Right ventricle myocardium inferior (tissue), 1 donor: ENCODE measurements at places on chromosomes 5 and 9. TPM values are rescaled to one million over a fixed set of nuclear protein-coding genes. Genes with fewer than 3 reads are reported as not detected.

DNA sequence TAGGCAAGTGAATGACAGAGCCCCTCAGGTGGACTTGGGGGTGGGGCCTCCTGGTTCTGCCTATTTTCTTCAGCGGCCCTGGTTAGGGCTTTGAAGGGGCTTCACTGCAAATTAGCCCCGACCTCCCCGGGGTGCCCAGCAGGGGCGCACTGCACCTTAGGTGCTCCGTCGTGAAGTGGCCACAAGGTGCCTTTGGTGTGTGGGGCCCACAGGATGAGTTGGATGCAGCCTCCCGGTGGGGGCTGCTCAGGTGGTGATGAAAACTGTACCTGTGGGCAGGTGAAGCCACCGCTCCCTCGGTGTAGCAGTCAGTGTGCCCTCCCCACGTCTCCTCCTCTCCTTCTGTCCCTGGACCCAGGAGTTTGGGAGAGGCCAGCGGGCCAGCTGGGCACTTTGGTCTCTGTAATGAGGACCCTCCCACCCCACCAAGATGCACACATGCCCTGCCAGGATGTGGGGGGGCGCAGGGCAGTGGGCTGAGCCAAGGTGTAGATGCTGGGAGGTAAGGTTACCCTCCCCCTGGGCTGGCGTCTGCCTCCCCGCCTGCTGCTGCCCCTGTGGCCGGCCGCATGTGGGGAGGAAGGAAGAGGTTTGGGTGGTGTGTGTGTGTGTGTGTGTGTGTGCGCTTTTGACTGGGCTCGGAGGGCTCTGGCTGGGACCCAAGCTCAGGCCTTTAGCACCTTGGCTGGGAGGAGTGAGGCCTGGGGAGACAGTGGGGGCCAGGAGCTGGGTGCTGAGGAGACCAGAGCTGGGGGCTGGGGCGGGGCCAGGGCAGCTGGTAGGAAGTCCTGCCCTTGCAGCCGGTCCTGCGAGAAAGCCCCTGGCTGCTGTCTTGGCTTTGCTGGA, 55.6 kb downstream of the RXRA start:
- DNase-seq: peak; percentile 87

GRCh38 chr5:170854566-170854965, 7.3 kb upstream of the RANBP17 start:
- no peak for DNase-seq

- DNase-seq: no peak
Observed at GRCh38 chr5:168881427-168882149, 302.4 kb upstream of the PANK3 start.

DNA sequence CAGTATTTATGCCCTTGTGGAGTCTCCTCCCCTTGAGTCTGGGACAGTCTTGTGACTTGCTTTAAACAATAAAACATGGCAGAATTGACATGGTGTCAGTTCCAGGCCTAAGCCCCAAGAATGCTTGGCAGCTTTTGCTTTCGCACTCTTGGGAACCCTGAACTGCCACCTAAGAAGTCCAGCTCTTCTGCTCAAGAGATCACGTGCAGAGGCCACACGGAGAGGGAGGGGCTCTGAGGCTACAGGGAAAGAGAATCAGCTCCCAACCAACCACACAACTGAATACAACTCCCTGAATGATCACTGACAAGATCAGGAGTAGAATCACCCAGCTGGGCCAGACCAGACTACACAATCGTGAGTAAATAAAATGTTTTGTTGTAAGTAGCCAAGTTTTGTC, 97.6 kb downstream of the MED27 start:
- no peak for DNase-seq

GRCh38 chr9:122845116-122845515, 16.7 kb upstream of the PDCL start:
- DNase-seq: no peak

- no peak for DNase-seq
Observed at GRCh38 chr5:78755822-78756429, 107.4 kb upstream of the LHFPL2 start.

GRCh38 chr5:23289162-23289561, 218.2 kb upstream of the PRDM9 start:
- no peak for DNase-seq

TLX3 gene
- not detected for total RNA-seq

KLF4 gene
- total RNA-seq: 36.9 TPM
